Chondrocyte (in vitro differentiated cells): ENCODE measurements at places on chromosomes 13 and 19. TPM values are rescaled to one million over a fixed set of nuclear protein-coding genes. Genes with fewer than 3 reads are reported as not detected.

SIGLEC6 gene
- total RNA-seq: not detected in 3 replicates

- H3K27me3 ChIP-seq: peaks cover 11% of the 10 kb centered on the region
- H3K4me3 ChIP-seq: no peak overlapping the region
- H3K4me1 ChIP-seq: peaks cover 6% of the 10 kb centered on the region
- DNase-seq: no peak
- H3K36me3 ChIP-seq: peaks cover 1% of the 10 kb centered on the region
Measured at GRCh38 chr13:36395280-36395679, 37.0 kb upstream of the CCNA1 start.

DNA sequence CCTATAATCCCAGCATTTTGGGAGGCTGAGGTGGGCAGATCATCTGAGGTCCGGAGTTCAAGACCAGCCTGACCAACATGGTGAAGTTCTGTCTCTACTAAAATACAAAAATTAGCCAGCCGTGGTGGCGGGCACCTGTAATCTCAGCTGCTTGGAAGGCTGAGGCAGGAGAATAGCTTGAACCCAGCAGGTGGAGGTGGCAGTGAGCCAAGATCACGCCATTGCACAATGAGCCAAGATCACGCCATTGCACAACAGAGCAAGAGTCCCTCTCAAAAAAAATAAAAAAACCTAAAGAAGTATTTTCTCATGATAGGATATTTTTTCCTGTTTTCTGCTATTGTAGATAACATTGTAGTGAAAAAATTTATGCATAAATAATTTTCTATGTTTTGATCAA lies 13.3 kb downstream of the IFT88 start:
- H3K27ac ChIP-seq: no peak overlapping the region
- H3K4me3 ChIP-seq: no peak overlapping the region
- DNase-seq: no peak
- no peaks in the 10 kb centered on the region for H3K27me3 ChIP-seq
- H3K36me3 ChIP-seq: peaks cover 49% of the 10 kb centered on the region
- no peaks in the 10 kb centered on the region for H3K4me1 ChIP-seq

GRCh38 chr13:110351636-110352420 lies 44.7 kb downstream of the COL4A2 start:
- DNase-seq: no peak
- peaks cover 30% of the 10 kb centered on the region for H3K36me3 ChIP-seq
- no peak overlapping the region for H3K4me3 ChIP-seq
- H3K27ac ChIP-seq: peak overlapping the region; percentile 70

DNA sequence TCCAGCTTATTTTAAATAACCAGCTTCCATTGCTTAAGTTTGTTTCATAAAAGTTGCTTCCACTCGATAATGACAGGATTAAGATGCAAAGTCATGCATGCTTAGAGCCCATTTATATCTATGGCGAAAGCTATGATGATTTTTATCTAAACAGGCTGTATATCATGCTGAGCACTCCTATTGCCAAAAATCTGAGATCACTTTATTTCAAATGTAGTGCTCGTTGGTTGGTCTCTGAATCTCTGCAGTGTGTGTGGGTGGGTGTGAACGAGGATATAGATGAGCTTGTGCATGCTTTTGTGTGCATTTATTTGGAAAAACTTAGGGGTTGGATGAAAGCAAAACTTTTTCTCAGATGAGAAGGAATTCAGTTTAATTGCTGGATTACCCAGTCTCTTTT lies 27.0 kb upstream of the ARGLU1 start:
- H3K36me3 ChIP-seq: no peaks in the 10 kb centered on the region
- H3K27ac ChIP-seq: no peak overlapping the region
- no peak overlapping the region for H3K4me3 ChIP-seq

- H3K4me1 ChIP-seq: no peaks in the 10 kb centered on the region
- DNase-seq: peak; percentile 56
- H3K36me3 ChIP-seq: peaks cover 7% of the 10 kb centered on the region
- no peak overlapping the region for H3K27ac ChIP-seq
Measured at GRCh38 chr13:112442483-112443090, 66.4 kb downstream of the SPACA7 start.

PLPPR2 gene
- total RNA-seq: 67.6 to 74.7 TPM (median 72.3 TPM) in 3 replicates

- H3K27ac ChIP-seq: peak overlapping the region; percentile 90
- no peaks in the 10 kb centered on the region for H3K27me3 ChIP-seq
- no peak overlapping the region for H3K4me3 ChIP-seq
- H3K36me3 ChIP-seq: peaks cover 4% of the 10 kb centered on the region
Measured at GRCh38 chr13:21034603-21035191, 26.7 kb downstream of the LATS2 start.

SBK3 gene
- total RNA-seq: not detected in 3 replicates

GRCh38 chr19:36483653-36484052 lies 5.7 kb downstream of the ZNF566 start:
- no peak for DNase-seq
- H3K27me3 ChIP-seq: no peaks in the 10 kb centered on the region
- no peak overlapping the region for H3K4me3 ChIP-seq
- H3K4me1 ChIP-seq: peaks cover 15% of the 10 kb centered on the region
- H3K36me3 ChIP-seq: peaks cover 14% of the 10 kb centered on the region

DNA sequence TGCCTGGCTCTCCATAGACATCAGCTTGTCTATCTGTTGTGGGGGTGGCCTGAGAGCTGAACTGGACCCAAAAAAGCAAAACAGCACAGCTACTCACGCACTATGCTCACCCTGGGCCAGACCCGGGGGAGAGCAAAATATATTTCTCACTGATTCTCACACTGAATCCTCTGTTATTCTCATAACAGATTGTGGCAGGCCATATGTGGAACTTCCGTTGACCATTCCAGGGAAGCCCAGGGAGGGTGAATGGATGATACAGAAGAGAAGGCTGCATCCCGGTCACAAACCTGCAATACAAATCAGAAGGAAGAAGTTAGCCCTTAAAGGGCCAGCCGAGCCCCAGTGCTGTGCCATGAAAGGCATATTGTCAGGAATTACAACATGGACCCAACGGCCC lies 362.5 kb downstream of the ZNF536 start:
- no peak overlapping the region for H3K4me3 ChIP-seq
- peaks cover 8% of the 10 kb centered on the region for H3K27me3 ChIP-seq
- H3K4me1 ChIP-seq: no peaks in the 10 kb centered on the region
- DNase-seq: no peak
- H3K36me3 ChIP-seq: no peaks in the 10 kb centered on the region

- H3K4me1 ChIP-seq: peaks cover 66% of the 10 kb centered on the region
- H3K27ac ChIP-seq: no peak overlapping the region
- no peak overlapping the region for H3K4me3 ChIP-seq
- DNase-seq: no peak
Measured at GRCh38 chr13:44303681-44304432, 69.8 kb upstream of the SERP2 start.

- H3K36me3 ChIP-seq: peaks cover 8% of the 10 kb centered on the region
- DNase-seq: no peak
- H3K27me3 ChIP-seq: no peaks in the 10 kb centered on the region
- H3K27ac ChIP-seq: no peak overlapping the region
- H3K4me3 ChIP-seq: peak overlapping the region; percentile 59
Measured at GRCh38 chr19:12996406-12997094, 1.3 kb downstream of the NFIX start.

OR10H1 gene
- not detected in 3 replicates for total RNA-seq

GRCh38 chr13:33383724-33384577 lies 98.4 kb upstream of the STARD13 start:
- no peak for DNase-seq
- peaks cover 5% of the 10 kb centered on the region for H3K4me1 ChIP-seq
- H3K27me3 ChIP-seq: no peaks in the 10 kb centered on the region
- H3K27ac ChIP-seq: no peak overlapping the region
- H3K36me3 ChIP-seq: no peaks in the 10 kb centered on the region

DNA sequence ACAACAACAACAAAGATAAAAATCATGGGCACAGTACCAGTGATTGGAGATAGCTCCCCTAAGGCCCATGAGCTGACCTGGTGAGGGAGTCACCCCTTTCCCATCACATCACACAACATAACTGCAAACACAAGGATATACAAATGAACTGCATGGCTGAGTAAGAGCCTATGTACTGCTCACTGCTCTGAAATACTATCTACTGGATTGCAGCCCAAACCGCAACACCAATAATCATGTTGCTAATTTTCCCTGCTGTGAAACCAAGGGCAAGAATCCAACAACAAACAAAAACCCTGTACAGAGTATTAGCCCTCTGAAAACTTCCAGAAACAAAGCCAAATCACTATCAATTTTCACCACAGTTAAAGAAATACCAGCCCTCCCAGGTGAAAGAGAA lies 1893.2 kb downstream of the PCDH9 start:
- H3K27ac ChIP-seq: no peak overlapping the region
- no peak overlapping the region for H3K4me3 ChIP-seq
- no peaks in the 10 kb centered on the region for H3K27me3 ChIP-seq
- H3K36me3 ChIP-seq: peaks cover 2% of the 10 kb centered on the region
- peaks cover 7% of the 10 kb centered on the region for H3K4me1 ChIP-seq
- no peak for DNase-seq

GRCh38 chr19:18603958-18604819 lies 2.4 kb downstream of the CRLF1 start:
- H3K27ac ChIP-seq: no peak overlapping the region
- peaks cover 29% of the 10 kb centered on the region for H3K27me3 ChIP-seq
- H3K36me3 ChIP-seq: peaks cover 2% of the 10 kb centered on the region
- no peak for DNase-seq
- H3K4me3 ChIP-seq: no peak overlapping the region

S1PR2 gene
- total RNA-seq: 4.7 to 13.4 TPM (median 12.0 TPM) in 3 replicates

SRRM5 gene
- total RNA-seq: 0.12 to 0.27 TPM in 2 of 3 replicates, not detected in the other

KLF2 gene
- total RNA-seq: 44.7 to 50.9 TPM (median 49.4 TPM) in 3 replicates

DNA sequence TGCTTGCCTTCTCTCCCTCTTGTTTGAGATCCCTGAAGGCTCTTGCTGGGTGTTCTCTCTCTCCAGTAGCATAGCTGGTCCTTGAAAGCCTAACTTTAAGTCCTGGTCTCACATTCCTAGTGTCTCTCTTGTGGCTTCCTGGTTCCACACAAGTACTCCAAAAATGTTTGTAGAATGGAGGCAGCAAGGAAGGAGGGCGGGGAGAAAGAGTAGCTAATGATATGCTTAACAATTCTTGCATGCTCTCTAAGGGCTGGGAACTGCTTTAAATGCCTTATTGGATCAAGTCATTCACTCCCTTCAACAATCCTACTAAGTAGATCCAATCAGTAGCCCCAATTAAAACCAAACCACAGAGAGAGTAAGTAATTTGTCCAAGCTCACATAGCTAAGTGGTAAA lies 357.3 kb downstream of the KLF5 start:
- peaks cover 11% of the 10 kb centered on the region for H3K4me1 ChIP-seq
- H3K27ac ChIP-seq: peak overlapping the region; percentile 39
- no peak for DNase-seq
- no peak overlapping the region for H3K4me3 ChIP-seq

CPB2 gene
- total RNA-seq: not detected in 3 replicates

APLP1 gene
- total RNA-seq: 31.7 to 76.4 TPM (median 66.8 TPM) in 3 replicates

FBXW9 gene
- total RNA-seq: 5.0 to 11.7 TPM (median 5.2 TPM) in 3 replicates

DNA sequence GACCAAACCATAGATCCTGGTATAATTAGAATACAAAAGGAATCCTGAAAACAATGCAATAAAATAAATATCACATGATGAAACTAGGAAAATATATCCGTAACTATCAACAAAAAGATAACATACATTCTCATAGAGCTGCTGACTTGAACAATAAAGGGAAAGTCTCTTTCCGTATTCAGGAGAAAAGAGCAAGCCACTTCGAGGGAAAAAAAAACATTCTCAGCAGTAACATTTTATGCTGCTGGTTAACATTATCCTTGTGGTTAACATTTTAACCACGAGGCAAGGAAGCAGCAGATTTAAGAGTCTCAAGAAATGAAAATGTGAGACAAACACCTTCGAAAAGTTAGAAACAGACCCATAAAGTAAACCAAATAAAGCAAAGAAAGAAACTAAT lies 25.8 kb downstream of the NALCN start:
- no peak for DNase-seq
- peak overlapping the region; percentile 96 for H3K27ac ChIP-seq
- no peaks in the 10 kb centered on the region for H3K27me3 ChIP-seq
- H3K36me3 ChIP-seq: peaks cover 6% of the 10 kb centered on the region

GRCh38 chr13:107864543-107865317 lies 350.6 kb downstream of the LIG4 start:
- no peak for DNase-seq
- peaks cover 18% of the 10 kb centered on the region for H3K27me3 ChIP-seq
- peak overlapping the region; percentile 81 for H3K4me3 ChIP-seq
- peaks cover 29% of the 10 kb centered on the region for H3K4me1 ChIP-seq
- no peak overlapping the region for H3K27ac ChIP-seq

UFM1 gene
- 59.1 to 60.3 TPM (median 59.3 TPM) in 3 replicates for total RNA-seq

RRAS gene
- total RNA-seq: 61.7 to 113 TPM (median 104 TPM) in 3 replicates

KCNN4 gene
- total RNA-seq: 2.3 to 3.3 TPM (median 2.9 TPM) in 3 replicates

FGF22 gene
- not detected in 3 replicates for total RNA-seq

DNA sequence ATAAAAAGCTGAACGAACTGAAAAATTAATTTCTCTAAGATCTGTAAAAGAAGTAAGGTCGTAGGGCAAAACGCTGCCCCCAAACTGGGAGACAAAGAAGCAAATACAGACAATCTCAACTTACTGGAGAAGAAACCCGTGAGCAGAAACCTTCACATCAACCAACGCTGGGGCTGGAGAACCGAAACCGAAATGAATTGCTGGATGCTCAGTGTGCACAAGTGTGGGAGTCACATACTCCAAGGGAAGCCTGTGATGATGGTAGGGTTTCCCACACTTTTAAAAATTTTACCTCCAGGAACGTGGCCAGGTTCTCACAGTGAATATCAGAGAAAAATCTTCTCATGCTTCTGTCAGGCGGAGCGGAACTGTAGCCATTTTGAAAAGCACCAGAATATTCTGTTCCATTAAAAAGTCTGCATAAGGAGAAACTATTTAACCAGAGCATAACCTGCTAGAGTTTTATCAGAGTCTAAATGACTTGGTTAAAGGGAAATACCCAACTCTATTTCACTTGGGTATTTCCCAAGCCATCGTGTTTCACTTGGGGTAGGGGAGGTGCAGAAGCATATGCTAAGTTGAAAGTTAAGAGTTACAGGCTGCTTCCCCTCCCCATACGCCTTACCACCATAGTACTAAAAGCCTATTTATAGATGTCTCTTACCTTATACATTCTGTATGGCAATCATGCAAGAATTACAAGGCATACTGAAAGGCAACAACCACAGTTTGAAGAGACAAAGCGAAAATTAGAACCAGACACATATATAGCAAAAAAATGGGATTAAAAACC lies 110.5 kb upstream of the SLITRK1 start:
- no peak for DNase-seq
- no peaks in the 10 kb centered on the region for H3K36me3 ChIP-seq

DNA sequence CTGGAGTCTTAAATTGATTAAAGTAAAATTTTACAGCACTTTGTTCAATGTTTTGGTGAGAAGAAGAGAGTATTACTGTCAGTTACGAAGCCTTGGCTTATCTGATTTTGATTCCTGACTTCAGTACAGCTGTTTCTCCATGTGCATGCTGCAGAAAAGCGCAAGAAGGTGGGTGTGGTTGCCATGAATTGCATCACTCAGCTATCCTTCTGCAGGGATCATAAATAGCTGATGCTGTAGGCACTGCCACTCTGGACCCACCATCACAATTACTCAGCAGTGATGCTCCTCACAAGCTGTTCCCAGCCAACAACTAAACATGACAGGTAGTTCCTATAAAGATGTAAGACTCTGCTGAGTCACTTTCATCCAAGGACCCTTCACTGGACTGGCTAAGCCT lies 321.2 kb downstream of the IRS2 start:
- DNase-seq: no peak
- H3K4me3 ChIP-seq: no peak overlapping the region
- no peaks in the 10 kb centered on the region for H3K36me3 ChIP-seq
- H3K4me1 ChIP-seq: peaks cover 5% of the 10 kb centered on the region
- no peaks in the 10 kb centered on the region for H3K27me3 ChIP-seq

ZNF566 gene
- 12.1 to 14.6 TPM (median 13.8 TPM) in 3 replicates for total RNA-seq
